ENCODE measurements at places on chromosomes 3 and 15.

DNA sequence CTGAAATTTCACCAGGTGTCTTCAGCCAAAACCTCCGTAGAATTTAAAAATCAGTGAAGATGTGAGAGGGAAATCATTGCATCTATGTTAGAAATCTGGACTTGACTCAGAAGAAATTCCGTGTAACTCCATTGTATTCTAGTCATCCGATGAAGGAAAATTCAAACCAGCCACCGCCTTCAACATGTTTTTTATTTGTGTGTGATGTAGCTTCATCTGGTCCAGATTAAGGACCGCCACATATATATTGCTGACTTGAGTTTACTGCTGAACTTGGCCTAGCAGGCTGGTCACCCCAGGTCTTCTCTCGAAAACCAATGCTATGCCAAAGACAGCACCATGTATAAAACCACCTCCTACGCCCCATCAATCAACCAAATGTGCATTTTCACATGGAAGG lies 120.9 kb downstream of the FOXP1 start:
- no peak for DNase-seq

DNA sequence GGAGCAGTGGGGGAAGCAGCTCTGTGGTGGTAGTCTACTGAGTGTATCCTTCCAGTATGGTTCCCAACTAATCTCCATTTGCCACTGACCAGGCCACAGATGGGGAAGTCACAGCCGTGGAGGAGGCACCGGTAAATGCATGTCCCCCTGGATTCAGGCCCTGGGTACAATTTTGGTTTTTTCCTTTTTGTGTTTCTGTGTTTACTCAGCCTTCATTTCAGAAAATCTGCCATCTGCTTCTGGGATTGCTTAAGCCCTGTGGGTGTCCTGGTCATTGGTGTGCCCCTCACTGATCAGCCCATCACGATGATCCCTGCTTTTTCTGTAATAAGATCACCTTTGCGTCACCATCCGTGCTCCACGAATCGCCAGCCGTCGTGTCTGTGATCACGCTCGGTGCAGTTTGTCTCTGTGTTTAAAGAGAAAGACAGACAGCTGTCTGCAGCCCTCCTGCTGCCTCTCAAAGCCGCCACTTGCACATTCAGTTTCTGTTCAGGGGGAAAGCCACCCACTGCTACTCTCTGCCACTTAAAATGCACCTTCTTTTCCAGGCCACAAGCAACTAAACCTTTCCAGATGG lies 68.9 kb downstream of the DNASE1L3 start:
- no peak for DNase-seq

GRCh38 chr3:46393554-46394434 lies 13.1 kb downstream of the CCR5AS start:
- DNase-seq = no peak

GRCh38 chr3:16132928-16133327 lies 41.6 kb upstream of the GALNT15 start:
- no peak for DNase-seq

GRCh38 chr3:72224804-72225509 lies 440.0 kb upstream of the PROK2 start:
- no peak for DNase-seq

- DNase-seq = no peak
Measured at GRCh38 chr3:27696906-27697305, 25.2 kb downstream of the EOMES start.

DNA sequence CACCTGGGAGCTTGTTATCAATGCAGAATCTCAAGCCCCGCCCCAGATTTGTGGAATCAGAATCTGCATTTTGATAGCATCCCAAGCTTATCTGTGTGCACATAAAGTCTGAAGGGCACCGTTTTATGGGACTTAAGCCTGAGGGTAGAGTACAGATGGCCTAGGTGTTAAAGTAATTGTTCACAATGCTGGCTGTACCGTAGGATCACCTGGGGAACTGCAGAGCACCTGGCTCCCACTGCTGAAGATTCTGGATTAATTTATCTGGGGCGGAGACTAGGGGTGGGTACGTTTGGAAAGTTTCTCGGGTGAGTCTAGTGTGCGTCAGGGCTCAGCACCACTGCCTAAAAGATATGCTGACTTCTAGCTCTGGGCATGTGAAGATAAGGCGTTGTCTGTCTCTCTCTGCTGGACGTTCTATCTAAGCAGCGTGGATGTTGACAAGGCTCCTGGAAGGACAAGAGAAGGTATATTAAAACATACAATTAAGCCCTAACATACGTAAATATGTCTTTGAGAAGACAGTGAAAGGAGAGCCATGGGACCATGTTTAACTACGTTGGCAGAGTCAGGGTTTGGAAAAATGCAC lies 63.2 kb upstream of the RASGRP1 start:
- peak; percentile 10 for DNase-seq

- no peak for DNase-seq
Measured at GRCh38 chr3:155026999-155027591, 53.0 kb upstream of the MME start.

- DNase-seq = no peak
Measured at GRCh38 chr3:109944836-109945235, 607.5 kb upstream of the DPPA4 start.

- DNase-seq = no peak
Measured at GRCh38 chr15:61057376-61057775, 171.7 kb downstream of the RORA start.

DNA sequence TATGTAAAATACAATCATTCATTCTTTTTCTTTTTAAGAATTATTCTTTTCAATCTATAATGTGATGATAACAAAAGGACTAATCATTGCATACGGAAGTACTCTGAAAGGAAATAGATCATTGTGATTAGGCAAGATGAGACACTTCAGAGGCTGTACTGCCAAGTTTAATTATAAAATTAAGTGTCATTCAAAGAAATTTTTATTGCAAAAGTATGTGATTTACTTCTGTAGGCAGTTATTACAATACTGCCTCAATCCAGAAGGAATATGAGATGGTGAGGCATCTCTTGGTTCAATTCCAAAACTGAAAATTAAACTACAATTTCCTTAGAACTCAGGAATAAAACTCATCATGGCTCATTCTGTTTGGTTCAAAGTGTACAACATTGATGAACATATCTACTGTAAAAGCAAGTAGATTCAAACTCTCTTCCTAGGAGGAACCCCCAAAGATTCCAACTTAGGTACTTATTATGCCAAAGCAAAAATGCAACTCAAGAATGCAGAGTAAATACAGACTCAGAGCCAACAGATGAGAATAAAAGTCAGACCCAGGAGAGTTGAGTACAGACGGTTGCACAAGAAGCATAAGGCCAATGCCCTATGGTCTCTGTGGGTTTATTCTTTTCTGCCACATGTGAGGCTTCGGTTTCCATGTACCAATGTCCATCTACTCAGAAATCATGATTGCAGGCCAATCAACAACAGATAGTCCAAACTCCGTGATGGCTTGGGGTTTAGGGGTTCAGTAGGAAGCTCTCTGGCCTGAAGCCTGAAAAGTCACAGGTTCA lies 118.5 kb upstream of the WNT5A start:
- DNase-seq = no peak

- DNase-seq = no peak
Measured at GRCh38 chr15:73078722-73079121, 26.5 kb downstream of the NEO1 start.

- peak; percentile 96 for DNase-seq
Measured at GRCh38 chr3:49500732-49501609, 30.9 kb downstream of the DAG1 start.

DNA sequence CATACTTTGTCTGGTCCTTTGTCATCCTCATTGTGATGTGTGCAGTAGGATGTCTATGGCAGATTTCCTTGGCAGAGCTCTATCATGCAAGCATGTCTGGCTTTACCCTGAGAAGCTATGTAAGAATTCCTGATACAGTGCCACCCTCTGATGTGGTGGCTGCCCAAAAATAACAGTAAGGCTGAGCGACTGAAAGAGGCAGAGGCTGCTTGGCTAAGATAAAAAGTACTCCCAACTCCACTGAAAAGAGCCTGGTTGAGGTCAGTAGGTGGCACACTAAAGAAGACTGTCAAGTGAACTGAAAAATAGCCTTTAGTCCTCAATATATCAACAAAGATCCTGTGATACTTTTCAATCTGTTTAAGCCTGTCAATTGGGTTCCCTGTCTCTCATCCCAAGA lies 31.7 kb downstream of the BTLA start:
- DNase-seq = no peak

DNA sequence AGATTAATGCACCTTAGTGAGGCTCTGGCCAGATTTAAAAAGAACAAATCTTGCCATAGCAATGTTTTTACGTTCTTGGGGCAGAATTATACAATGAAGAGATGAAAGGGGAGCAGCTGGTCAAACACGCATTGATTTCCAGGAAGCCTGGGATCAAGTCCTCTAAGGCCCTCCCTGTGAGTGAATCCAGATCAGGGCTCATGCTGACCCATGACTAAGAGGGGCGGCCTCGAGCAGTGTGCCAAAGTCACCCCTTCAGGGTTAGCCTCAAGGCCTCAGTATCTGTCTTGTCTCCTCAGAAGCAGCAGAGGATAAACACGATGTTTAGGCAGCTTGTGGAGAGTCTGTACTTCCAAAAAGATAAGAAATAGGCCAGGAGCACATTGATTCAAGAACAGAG lies 9.3 kb upstream of the RBP1 start:
- DNase-seq = no peak
